Bronchial epithelial cell (primary cell): ENCODE measurements at places on chromosomes 4 and X.
A peak's percentile ranks its signal among the peaks of the same experiment; 100 is the strongest.

DNA sequence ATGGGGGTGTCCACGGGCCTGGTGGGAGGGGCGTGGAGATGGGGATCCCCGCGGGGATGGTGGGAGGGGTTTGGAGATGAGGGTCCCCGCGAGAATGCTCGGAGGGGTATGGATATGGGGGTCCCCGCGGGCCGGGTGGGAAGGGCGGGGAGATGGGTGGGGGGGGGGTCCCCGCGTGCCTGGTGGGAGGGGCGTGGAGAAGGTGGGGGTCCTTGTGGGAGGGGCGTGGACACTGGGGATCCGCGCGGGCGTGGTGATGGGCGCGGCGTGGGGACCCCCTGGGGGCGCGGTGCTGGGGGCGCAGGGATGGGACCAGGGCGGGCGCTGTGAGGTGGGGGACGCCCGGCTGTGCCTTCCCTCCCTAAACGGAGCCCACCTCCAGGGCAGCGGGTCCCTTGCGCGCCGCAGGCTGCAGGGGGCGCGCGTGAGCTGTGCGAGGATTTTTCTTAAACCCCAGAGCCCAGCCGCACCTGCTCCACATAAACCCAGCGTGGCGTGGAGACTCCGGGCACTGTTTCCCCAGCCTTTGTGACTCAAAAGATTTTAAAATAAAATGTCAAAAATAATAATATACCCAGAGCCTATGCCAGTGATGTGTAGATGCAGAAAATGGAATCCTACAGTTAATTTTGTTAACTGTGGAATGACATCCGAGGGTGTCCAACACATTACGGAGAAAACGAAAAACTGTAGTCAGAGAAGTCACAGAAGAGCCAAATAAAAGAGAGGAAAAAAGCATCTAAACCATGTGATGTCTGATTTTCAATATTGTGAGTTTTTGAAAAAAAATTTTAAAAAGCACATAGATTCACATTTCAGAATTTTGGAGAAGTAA lies 1.5 kb upstream of the ASMTL start:
- DNase-seq = peak; percentile 50

- no peak for DNase-seq
Measured at GRCh38 chr4:86893136-86893535, 914 bp upstream of the C4orf36 start.

DNA sequence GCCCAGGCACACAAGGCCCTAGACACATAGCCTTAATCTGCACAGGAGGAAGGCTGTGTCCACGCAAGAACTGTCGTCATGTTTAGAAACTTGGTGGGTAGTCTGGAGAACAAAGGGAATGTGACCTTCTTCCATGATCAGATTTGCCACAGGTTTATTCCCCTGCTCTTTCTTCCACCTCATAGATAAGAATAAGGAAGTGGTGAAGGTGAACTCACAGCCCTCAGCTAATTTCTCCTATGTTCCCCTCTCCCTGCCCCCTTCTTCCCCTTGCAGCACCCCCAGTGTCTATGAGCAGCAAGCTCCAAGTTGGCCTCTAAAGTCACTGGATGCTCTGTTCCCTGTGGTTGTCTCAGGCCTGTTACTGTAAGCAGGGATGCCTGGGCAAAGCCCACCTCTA lies 39.8 kb upstream of the LAS1L start:
- no peak for DNase-seq

- no peak for DNase-seq
Measured at GRCh38 chr4:25783126-25783525, 79.7 kb downstream of the SEL1L3 start.
